ENCODE measurements at places on chromosomes 4 and X.

DNA sequence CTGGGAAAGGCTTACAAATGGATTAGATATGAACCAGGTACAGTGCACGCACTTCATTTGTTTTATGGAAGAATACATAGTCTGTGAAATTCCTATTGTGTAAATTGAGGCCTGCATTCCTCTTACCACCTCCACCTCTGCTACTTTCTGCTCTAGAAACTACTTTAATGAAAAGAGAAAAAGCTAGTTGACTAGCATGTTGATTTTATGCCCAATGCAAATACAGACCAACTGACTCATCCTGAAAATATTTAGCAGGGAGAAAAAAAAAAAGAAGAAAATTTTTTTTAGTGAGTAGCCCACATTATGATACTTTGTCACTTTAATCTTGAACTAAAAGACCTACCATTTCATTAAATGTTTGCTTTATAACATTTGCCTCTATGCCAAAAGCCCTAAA lies 41.2 kb downstream of the DCLK2 start:
- no peak for DNase-seq

DNA sequence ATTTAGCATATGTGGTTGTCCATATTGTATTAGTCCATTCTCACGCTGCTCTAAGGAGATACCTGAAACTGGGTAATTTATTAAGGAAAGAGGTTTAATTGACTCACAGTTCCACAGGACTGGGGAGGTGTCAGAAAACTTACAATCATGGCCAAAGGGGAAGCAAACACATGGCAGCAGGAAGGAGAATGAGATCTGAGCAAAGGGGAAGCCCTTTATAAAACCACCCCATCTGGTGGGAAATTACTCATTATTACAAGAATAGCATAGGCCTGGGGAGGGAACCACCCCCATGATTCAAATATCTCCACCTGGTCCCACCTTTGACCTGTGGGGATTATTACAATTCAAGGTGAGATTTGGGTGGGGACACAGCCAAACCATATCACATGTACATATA lies 122.6 kb upstream of the ANK2 start:
- DNase-seq: no peak

- no peak for DNase-seq
These were observed 14.8 kb upstream of the UCHL1 start for GRCh38 chr4:41241919-41242318.

DNA sequence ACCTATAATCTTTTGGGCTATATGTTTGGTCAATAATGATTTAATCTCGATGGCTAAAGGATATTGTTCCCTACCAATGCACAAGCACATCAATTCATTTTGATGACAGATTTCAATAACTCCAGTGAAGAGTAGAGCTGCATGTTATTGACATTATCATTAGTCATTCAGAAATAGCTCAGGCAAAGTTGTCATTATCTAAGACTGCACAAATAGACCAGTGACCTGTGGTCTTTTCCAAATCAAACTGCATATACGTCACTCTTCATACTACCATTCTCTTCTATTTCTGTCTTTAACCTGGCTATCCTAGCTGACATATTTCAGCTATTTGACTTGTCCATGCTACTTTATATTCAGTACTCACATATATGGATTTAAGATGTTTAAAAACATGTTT lies 1050.8 kb downstream of the C4orf33 start:
- DNase-seq: no peak

- no peak for DNase-seq
These were observed 58.7 kb downstream of the ENOPH1 start for GRCh38 chr4:82489076-82489475.

DNA sequence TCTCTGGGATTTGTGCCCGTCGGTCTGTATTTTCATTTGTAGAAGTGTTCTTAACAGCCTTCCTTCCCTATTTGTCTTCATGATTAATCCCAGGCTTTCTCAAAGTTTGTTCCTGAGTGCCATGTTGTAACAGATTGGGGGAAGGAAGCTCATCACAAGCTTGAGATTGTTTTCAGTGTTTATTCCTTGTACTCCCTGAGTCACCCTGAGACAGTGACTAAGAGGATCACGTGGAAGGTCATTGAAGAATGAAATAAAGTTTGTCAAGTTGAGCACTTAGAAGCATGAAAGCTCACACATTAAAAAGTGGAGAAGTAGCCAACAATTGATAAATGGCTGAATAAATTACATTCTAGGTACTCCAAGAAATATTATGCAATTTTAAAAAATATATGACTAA lies 153.5 kb upstream of the FAM241A start:
- DNase-seq: no peak

All from H7 (cell line).